Mesenteric fat pad (tissue), 1 donor: ENCODE measurements at places on chromosomes 13 and 19.

DNA sequence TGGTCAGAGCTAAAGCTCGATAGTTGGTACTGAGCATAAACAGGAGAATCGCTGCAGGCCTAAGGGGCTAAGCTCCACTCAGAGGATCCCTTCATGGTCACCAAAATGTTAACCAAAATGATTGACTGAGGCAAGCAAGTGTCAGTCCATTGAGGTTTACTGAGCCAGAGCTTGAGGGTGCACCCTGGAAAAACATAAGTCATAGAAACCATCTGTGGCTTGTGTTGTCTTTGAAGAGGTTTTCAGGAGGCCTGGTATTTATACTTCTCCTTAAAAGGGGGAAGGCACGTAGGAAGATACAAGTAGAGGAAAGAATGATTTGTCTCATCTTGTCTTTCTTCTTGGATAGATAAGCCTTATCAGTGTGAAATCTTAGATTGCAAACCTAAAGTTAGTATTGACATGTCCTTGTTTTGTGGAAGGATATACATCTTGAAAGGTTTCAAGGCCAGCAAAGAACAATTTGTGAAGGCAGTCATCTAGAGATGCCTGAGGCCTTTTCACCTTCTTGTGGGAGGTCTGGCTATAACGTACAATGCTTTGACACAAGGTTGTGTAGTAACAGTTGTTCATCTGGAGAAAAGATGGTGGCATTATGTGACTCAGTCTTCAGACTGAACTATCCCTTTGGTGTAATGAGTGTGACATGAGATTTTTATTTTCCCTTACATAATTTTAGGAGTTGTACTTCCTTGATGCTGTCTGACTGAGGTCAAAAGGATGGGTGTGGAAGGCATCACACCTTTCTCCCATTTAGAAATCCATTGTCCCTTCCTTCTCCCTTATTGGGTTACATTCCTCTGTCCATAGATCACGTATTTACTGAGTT, 14.7 kb upstream of the CEACAM6 start:
- no peak for DNase-seq

DNA sequence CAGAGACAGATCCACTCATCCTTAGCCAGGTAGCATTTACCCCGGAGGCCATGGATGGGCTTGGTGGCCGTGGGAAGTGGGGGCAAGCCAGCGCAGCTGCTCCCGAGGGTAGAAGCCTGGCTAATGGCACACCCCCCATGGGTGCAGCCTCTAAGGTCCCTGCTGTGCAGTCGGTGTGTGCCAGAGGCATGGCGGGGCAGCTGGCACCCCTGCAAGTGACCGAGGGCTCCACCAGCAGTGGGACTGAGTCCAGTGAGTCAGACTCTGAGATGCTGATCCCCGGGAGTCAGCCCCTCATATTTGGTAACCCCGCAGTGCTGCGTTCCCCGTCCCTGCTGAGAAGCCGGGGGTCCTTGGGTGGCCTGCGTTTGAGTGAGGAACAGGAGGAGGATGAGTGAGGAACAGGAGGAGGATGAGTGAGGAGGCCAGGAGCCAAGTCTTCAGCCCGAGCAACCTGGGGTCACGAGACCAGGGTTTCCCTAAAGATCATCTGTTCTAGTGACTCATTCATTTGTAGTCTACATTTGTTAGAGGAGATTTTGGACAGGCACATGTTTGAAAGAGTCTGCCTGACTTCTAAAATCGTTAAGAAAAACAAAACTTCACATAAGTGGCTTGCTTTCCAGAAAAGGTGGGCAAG, 180.7 kb downstream of the STK24 start:
- DNase-seq: no peak

- DNase-seq: no peak
Measured at GRCh38 chr19:21463449-21464105, 41.8 kb upstream of the ZNF429 start.

DNA sequence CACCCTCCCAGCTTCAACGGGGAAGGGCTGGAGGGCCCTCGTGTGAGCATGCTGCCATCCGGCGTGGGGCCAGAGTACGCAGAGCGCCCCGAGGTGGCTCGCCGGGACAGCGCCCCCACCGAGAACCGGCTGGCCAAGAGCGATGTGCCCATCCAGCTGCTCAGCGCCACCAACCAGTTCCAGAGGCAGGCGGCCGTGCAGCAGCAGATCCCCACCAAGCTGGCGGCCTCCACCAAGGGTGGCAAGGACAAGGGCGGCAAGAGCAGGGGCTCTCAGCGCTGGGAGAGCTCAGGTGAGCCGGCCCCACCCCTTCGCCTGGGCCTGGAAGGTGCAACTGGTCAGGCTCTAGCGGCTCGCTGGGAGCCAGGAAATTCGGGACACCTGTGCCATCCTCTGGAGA, 20.0 kb downstream of the PEX11G start:
- no peak for DNase-seq

DNA sequence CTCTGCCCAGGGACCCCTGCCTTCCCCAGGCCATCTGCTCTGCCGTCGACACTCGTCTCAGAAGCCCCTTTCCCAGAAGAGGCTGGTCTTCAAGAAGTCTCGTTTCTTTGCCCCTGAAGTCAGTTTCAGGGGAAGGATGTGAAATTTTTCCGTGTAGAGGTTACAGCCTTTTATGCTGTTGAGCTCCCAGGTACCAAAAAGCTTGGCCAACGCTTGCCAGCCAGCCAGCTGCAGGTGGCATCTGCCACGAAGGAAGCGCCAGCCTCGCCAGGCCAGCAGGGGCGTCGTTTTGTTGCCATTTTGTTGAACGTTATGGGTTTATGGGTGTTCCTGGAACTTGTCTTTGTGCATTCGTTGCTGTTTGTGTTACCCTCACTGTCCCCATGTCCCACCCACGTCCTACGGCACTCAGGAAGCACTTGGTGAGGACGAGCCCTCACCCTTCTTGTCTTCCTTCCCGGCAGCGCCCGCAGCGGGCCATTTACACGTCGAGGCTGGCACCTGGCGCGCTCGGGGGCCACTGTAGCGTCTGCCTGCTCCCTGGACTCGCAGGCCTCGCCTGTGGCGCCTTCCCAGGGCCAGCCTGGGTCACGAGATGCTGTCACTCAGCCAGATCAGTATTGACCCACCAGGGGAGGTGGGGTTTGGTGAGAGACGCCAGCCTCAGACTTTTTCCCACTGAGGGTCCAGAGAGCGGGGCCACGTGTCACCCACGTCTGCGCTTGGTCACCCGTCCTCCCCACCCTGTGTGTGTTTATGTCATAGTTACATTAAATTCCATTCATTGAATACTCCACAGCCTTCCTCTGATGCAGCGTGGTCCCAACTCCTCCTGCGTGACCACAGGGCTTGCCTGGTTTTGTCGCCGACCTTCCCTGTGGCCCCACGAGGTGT, 37.1 kb downstream of the AP1M1 start:
- DNase-seq: peak; percentile 67

DNA sequence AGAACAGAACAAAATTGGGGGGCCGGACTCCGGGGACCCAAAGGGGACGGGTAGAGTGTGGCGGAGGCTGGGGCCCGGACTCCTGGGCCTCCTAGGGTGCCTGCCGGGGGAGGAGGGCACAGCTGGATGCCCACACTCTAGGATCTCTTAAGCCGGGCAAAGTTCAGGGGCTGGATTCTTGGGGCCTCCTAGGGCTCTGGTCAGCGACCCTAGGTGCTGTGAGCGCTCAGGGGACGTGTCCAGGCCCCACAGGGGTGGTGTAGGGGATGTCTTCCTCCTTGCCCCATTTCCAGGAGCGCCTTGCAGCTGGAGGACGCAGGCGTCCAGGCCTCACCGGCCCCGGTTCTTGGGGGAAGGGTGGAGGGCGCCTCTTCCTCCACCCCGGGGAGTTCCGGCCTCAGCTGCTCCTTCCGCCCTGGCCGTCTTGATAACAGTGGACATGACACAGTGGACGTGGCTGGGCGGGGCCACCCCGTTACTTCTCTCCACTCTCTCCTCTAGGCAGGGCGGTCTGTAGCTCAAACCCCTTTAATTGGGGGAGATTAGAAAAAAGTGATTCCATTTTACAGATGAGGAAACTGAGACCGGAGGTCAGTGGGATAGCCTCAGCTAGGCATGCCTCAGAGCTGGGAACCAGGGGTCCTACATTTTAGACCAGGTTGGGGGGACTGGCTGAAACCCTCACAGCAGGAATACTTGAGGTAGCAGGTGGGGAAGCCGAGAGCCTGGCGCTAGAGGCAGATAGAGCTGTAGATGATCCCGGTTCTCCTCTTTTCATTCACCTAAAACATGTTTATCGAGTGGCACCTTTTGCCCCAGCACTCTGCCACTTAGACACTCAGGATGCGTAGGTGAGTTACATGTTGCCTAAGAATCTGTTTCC, 705 bp downstream of the STXBP2 start:
- DNase-seq: no peak

- no peak for DNase-seq
Measured at GRCh38 chr19:22332924-22333323, 46.7 kb downstream of the ZNF729 start.

DNA sequence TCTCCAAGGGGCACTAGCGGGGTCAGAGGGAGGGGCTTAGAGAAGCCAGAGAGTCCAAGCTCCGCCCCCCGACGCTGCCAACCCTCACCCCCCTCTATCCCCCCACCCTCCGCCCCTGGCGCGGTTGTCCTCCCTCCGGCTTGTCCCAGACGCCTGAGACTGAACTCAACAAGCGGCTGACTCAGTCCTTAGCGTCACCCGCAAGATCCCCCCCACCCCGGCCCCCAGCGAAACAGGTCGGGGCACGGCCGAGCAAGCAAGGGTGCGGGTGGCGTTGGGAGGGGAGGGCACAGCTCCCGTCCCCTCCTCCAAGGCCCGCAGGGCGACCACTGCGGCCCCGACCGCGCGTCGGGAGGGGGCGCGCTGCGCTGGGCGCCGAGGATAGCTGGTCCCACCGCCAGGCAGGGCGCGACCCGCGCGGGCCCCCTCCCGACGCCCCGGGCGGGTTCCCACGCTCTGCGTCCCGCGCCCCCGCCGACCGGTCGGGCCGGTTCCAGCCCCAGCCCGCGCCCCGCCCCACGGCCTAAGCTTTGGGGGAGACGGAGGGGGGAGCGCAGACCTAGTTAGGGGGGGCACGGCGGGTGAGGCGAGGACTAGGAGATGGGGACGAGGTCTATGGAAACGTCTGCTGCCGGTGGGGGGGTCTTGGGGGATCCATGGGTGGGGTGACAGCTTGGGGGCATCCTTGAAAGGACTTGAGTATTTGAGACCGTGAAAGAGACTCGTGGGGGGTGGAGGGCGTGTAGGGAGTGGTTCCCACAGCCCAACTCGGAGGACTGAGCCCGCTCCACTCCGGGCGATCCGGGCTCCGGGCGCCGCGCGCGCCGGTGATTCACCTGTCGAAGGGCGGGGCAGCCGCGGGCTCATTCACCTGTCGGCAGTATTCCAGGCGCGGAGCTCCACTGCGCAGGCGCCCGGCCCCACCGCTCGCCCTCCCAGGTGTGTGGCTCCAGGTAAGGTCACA, 5.1 kb downstream of the NOTCH3 start:
- DNase-seq: no peak

- DNase-seq: no peak
Measured at GRCh38 chr19:17888260-17888659, 16.5 kb downstream of the SLC5A5 start.

GRCh38 chr19:38975214-38975860, at the start of gene FBXO17:
Gene FBXO17 (minus strand): TSS chr19:38975742. CDS start chr19:38950319, 25,423 bp downstream.
- peak; percentile 89 for DNase-seq

DNA sequence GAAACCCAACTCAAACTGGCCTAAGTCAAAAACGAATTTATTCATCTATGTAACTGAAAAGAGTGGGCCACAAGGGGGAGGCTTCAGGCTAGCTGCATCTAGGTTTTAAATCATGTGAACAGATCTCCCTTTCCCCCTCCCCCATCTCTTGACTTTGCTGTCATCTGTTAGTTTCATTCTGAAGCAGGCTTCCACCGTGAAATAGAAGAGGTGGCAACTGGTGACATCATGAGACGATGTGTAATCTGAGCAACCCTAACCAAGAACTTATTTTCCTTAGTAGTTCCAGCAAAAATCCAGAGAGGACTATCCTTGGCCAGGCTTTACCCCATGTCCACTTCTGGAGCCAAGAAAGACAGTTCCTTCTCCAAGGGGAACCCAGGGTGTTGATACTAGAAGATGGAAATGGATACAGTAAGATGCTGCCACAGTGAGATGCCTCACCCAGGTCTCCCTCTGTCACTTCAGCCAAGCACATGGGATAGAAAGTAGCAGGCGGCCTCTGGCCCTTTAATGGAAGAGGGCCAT, 9.4 kb downstream of the SAMD4B start:
- no peak for DNase-seq

- DNase-seq: no peak
Measured at GRCh38 chr13:75847588-75847987, 211.5 kb downstream of the LMO7 start.

DNA sequence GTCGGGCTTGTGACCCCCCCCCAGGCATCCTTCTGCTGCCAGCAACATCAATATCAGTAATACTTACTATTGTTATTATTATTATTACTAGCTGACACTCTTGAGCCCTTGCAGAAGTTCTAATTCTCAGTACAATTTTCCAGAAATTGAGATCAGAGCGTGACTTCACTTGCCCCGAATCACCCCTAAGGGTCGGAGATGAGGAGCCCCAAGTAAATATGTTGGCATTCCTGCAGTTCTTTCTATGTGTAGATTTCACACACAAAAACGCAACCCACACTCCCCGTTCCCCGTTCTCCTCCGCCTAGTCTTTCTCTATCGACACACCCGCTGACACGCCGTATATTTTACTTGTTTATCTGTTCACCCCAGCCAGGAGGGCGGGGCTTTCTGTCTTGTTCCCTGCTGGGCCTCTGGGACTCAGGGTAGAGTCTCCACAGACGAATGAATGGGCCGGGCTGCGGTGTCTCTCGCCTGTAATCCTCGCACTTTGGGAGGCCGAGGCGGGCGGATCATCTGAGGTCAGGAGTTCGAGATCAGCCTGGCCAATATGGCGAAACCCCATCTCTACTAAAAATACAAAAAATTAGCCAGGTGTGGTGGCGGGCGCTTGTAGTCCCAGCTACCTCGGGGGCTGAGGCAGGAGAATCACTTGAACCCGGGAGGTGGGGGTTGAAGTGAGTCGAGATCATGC, 14.7 kb downstream of the TLE5 start:
- no peak for DNase-seq

- peak; percentile 30 for DNase-seq
Measured at GRCh38 chr13:113558461-113558860, 26.1 kb upstream of the TFDP1 start.

DNA sequence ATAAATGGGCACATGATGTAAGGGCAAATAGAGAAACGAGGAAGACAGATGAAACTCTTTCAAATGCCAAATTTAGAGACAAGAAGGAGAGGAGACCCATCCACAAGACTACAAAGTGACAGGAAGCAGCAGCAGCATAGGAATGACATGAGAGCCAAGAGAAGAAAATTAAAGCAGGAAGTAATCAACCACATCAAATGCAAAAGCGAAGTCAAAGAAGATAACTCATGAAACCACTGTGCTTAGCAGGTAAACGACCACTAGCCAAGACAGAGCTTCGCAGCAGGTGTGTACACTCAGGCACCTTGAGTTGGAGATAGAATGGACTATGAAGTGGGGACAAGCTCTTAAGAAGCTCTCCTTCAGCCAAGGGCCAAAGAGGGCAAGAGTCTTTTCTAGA, 64.1 kb downstream of the KLF12 start:
- no peak for DNase-seq

DNA sequence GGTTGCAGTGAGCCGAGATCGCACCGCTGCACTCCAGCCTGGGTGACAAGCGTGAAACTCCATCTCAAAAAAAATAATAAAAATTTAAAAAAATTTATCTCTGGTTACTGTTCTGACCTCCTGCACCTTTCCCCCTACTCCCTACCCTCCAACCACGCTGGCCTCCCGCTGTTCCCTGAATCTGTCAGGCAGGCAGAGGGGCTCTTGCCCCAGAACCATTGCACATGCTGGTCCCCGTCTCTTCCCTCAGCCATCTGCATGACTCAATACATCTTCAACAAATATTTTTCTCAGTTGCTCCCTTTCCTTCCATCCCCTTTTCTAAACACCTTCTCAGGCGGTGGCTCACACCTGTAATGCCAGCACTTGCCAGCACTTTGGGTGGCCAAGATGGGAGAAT, 1.1 kb upstream of the FAM187B start:
- DNase-seq: peak; percentile 80
